ENCODE measurements at places on chromosomes 1 and 21. TPM values are rescaled to one million over a fixed set of nuclear protein-coding genes. Genes with fewer than 3 reads are reported as not detected.

Gene ZNF362
- 6.5 TPM for total RNA-seq

Gene KRTAP13-3
- not detected for total RNA-seq

Gene EPHA10
- not detected for total RNA-seq

Gene GPR37L1
- total RNA-seq = under 0.01 TPM

Gene FAF1
- total RNA-seq = 196 TPM

Gene FNDC10
- total RNA-seq = 1.8 TPM

Gene MEX3A
- total RNA-seq = 12.8 TPM

Gene CROCC
- 31.3 TPM for total RNA-seq

Gene TIMM17A
- 98.3 TPM for total RNA-seq

Gene AGT
- not detected for total RNA-seq
